ENCODE measurements at places on chromosomes 1 and 21.

DNA sequence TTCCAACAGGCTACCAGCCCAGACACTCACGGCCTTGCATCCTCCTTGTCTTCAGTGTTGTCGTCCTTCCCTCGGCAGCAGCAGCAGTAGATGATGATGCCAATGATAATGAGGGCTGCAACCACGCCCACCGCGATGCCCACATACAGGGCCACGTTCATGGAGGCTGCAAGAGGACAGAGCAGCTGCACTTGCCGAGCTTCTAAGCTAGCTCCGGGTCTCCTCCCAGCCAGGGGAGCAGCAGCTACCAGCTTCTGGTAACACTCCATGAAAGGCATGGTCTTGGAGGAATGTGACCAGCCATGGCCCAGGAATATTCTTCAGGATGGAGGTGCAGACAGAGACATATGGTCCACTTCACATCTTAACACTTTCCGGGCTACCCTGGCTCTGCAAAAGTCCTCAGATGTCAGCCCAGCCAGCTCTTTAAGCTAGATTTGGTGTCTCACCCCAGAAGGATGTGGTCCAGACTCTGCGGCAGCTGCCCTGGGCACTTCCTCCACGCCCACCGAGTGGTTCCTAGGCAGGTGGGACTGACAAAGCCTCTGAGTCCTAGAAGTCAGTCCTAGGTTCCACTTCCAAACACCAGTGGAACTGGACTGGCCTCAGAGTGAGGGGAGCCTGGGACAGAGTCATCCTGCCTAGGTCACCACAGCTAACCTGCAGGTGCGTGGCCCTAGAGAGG lies 35.1 kb downstream of the GPA33 start:
- no peak for DNase-seq

GRCh38 chr1:94797291-94797690 lies 22.9 kb upstream of the SLC44A3 start:
- no peak for DNase-seq

GRCh38 chr21:42311816-42312625 lies 3.2 kb downstream of the TFF3 start:
- no peak for DNase-seq

DNA sequence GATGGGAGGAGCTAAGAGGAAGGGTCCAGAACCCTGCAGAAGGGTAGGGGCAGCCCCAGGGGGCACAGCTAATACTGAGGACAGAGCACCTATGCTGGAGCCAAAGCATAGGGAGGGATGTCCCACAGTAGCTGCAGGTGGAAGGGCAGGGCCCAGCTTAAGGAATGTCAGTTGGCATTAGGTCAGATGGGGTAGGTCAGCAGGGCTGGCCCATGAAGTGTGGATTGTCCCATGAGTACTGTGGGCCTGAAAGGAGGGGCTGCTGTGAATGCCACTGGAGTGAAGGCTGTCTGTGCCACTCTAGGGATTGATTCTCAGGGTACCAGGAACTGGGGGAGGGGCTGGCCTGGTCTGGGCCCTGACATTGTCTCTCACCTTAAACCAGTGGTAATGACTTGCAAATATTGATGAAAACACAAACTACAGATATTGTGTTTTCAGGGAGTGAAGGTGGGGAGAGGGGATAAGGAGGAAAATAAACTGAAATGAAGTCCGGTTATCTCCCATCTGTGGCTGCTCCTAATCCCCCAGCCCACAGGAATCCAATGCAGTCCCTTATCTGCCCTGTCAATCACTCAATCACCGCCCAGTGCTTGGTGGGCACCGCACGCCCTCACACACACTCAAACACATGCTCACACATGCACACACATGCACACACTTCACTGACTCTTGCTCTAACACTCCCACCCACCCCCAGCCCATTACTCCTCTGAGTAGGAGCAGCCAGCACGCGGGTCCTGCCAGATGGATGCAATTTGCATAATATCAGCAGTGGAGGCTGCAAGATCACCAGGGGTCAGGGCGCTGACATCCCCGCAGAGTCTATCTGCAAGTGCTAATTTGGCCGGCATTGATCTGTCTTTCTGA lies 27.8 kb downstream of the DMAP1 start:
- DNase-seq, result no peak

GRCh38 chr1:245240648-245241165 lies 85.9 kb downstream of the KIF26B start:
- no peak for DNase-seq

DNA sequence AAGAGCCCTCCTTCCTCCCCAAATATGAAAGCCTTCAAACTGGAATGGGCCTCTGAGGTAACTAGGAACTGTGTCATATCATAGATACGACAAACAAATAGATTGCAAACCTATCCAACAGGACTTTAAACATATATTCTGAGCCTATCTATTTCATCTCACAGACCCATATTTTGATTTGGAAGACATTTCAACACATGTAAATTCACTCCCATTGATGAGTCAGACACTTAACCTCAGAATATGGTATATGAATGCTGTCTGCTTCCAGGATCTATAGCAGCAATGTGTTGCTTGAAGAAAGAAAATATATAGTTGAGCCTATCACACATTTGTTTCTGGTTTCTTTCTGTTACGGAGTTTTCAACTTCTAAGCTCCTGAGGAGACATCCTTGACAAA lies 221.9 kb upstream of the SAMSN1 start:
- DNase-seq, result no peak
